ENCODE measurements at places on chromosomes 2 and 18.

GRCh38 chr2:234768608-234769196 is 183.1 kb upstream of the SH3BP4 start:
- DNase-seq: no peak

- DNase-seq: no peak
Observed at GRCh38 chr2:100046961-100047947, 95.1 kb downstream of the AFF3 start.

DNA sequence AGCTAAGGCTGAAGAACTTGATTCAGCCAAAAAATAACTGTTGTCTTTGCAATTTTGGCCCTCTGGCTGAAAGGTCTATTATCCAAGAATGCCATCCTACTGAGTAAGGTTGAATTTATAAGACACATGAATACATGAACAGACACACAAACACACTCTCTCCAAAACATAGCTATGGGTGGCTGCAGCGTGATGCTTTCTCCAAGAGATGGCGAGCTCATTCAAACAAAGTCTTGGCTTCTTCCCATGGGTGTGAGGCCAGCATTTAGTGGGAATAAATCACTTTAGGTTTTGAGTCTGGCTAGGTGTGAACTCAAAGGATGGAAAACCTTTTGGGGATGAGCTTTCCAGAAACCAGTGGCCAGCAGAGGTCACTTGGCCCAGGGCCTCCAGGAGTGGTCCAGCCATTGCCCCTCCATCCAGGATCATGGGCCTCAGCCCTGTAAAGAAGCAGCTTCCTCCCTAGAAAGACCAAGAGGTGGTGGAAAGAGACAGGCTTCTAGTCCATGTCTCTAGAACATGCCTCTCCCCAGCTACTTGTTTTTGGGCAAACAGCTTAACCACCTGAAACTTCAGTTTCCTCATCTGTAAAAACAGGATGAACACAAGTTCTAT is 11.0 kb upstream of the OSR1 start:
- no peak for DNase-seq

GRCh38 chr18:25314838-25315190 is 37.2 kb downstream of the ZNF521 start:
- DNase-seq: no peak

GRCh38 chr2:12781329-12781728 is 64.6 kb downstream of the TRIB2 start:
- DNase-seq: no peak

GRCh38 chr18:78006774-78007260 is 757.2 kb downstream of the GALR1 start:
- DNase-seq: no peak

GRCh38 chr18:38450876-38451275 is 885.3 kb upstream of the CELF4 start:
- no peak for DNase-seq

- DNase-seq: no peak
Observed at GRCh38 chr2:62264186-62264585, 68.3 kb downstream of the B3GNT2 start.

DNA sequence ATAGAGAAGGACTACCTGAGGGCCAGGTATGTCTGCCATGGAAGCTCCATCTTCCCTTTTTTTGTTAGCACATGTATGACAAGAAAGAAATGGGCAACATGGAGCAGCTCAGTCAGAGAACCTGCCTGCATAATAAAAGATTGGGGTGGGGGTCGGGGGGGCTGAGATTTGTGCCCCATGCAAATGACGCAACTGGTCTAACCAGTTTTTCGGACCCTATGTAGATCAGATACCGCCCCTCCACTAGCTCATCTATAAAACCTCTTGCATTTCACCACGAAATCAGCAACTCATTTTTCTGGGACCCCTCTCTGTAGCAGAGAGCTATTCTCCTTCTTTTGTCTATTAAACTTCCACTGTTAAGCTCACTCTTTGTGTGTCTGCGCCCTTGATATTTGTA is 657.2 kb downstream of the ERBB4 start:
- DNase-seq: no peak

GRCh38 chr2:79580175-79580574 is 67.3 kb downstream of the CTNNA2 start:
- DNase-seq: no peak

- DNase-seq: no peak
Observed at GRCh38 chr2:240817496-240818292, 2.3 kb downstream of the KIF1A start.

- DNase-seq: no peak
Observed at GRCh38 chr2:73406996-73407395, 21.4 kb downstream of the ALMS1 start.

DNA sequence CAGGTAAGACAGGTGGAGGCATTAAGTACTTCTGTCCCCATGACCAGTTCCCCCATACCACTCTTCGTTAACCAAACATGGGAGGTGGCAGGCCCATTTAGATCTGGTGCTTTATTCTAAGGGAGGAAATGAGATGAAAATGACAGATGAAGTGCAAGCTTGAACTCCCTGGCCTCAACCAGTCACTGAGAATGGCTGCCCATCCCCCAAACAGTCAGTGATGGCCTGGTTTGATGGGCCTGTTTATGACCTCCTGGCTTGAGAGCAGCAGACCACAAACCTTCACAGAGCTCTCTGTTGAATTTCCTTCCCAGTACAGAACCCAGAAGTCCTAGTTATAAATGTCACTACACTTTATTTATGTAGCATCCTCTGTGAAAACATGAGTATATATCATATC is 31.1 kb downstream of the EPAS1 start:
- no peak for DNase-seq

DNA sequence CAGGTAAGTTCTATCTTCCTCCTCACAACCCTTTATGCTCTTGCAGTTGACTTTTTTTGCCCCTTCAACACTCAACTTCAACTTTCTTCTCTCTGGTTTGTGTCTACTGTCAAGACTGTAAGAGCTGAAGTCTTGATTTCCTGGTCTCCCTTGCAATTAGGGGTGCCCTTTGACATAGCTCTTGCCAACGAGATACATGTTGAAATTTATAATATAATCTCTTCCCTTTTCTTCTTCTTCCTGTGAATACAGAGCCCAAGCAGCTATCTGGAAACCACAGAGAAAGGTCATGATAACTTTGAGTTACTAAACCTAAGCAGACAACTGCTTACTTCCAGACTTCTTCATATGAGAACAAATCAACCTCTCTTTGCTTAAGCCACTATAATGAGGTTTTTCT is 163.5 kb downstream of the MC4R start:
- no peak for DNase-seq

GRCh38 chr2:240672701-240673190 is 9.9 kb downstream of the AQP12B start:
- DNase-seq: no peak

DNA sequence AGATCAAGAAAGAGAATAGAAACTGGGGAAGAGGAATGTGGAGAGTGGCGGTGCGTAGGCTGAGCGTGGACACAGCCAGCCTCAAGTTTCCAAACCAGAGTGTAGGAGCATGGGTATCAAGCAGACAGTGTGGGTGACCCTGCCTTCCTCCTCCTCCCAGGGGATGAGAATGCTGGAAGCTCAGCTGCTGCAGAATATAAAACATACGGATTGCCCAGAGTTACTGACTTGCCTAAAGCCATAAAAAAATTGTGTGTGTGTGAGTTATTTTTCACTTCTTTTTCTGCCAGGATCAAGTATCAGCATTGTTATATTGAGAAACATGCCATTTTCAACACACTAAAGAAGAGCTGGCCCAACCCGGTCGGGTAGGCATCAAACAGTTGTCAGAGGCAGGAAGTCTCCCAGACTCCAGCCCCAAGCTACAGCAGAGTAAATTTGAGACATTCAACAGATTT is 333.3 kb upstream of the ACVR2A start:
- DNase-seq: no peak

DNA sequence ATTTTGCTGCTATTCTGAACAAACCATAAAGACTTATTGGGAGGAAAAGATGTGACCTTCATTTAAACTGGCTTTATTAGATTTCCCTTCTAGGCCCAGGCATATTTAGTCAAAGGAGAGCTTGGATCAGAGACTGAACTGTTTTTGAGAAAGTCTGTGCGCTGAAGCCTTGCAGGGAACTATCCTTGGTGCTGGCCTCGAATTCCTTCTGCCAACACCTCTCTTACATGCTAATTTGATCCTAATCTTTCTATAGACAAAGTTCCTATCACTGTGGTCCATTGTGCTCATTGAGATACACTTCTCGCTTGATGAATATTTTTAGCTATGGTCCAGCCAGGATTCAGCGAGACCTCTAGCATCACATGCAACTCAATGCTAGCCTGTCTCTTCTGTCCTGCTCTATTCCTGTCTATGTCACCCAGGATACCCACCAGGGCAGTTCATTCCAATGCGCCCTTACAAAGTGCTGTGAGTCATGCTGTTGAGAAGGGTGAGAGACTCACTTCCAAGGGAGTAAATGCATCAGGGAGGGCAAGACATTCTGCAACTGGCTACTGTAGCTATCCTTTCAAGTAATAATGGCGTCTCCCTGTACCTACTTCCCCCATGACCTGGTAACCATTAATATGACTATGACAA is 356.7 kb upstream of the LYPD1 start:
- DNase-seq: no peak

DNA sequence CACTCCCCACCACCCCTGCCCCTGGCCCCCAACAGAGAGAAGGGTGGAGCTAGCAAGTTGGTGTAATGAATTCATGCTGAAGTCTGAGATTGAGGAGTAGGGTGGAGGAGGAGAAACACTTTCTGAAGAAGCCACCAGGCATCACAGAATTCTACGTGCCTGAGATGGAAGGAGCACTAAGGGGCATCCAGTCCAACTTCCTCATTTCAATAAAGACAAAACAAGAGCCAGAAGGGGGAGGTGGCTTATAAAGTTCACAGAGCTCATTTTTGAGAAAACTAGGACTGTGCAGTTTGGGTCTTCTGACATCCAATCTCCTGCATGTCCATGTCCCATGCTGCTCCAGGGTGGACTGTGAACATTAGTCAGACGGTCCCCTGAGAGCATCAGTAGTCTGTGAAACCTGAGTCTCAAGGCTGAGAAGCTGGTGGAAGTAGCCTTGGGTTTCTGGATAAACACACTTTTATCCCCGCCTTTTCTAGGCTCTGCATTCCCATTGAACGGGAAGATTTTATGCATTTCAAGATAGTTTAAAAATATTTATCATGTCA is 77.7 kb downstream of the TRIM43 start:
- DNase-seq: no peak

GRCh38 chr2:201139836-201140604 is 24.1 kb downstream of the CFLAR start:
- no peak for DNase-seq

- no peak for DNase-seq
Observed at GRCh38 chr2:213034585-213034984, 116.8 kb downstream of the IKZF2 start.

DNA sequence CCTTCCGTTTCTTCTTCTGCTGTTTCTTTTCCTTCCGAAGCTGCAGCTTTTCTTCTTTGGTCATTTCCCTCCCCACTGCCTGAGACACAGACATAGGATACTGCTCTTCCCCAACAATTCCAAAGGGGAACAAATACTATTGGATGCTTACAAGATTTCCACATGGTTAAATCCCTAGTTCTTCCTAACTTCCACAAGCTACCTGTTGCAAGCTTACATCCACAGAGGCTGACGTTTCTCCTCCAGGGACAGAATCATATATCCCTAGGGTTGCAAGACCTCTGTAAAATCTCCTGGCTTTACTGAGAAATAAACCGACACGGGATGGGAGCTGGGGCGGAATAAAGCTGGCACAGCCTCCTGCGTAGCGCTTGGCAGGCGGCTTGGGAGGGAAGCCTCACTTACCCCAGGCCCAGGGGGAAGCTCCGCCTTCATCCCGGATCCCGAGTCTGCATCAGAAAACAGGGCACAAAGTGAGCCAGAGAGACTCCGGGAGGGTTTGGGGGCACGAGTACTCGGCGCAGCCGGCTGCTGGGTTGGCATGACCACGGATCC is 590 bp downstream of the EIF2B4 start:
- DNase-seq: peak; percentile 28

DNA sequence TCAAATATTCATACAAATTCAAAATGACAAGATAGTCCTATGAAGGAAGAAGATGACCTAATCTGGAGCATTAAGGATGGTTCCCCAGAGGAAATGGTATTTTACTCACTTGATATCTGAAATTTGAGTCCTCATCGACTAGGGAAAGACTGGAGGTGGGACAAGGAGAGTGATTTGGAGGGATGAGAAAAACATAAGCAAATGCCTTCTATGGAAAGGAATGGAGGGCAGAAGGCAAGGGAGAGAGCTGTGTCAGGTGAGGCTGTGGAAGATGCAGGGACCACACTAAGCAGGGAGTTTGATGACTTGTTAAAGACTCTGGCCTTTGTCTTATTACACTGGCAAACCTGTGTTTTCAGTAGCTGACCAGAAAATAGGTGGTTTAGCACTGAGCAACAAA is 38.4 kb downstream of the CALCRL start:
- no peak for DNase-seq

- DNase-seq: no peak
Observed at GRCh38 chr18:52435301-52435700, 95.3 kb downstream of the DCC start.

GRCh38 chr2:219087848-219088247 is 27.1 kb upstream of the IHH start:
- no peak for DNase-seq

DNA sequence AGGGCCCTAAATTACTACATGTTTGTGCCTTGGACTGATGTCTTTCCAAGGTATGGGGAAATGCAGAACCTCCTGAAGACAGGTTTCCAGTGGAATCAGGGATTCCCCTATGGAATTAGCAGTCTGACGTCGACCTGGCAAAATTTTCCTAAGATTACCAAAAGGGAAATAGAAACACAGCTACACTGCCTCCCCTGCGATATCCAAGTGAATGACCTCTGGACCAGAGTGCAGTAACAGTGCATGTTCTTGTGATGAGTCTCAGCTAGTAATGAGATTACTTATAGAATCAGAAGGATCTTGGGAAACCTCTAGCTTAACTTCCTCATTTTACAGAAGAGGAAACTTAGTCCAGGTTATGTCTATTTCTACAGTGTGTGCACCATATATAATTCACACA is 21.3 kb upstream of the CHST9 start:
- no peak for DNase-seq

DNA sequence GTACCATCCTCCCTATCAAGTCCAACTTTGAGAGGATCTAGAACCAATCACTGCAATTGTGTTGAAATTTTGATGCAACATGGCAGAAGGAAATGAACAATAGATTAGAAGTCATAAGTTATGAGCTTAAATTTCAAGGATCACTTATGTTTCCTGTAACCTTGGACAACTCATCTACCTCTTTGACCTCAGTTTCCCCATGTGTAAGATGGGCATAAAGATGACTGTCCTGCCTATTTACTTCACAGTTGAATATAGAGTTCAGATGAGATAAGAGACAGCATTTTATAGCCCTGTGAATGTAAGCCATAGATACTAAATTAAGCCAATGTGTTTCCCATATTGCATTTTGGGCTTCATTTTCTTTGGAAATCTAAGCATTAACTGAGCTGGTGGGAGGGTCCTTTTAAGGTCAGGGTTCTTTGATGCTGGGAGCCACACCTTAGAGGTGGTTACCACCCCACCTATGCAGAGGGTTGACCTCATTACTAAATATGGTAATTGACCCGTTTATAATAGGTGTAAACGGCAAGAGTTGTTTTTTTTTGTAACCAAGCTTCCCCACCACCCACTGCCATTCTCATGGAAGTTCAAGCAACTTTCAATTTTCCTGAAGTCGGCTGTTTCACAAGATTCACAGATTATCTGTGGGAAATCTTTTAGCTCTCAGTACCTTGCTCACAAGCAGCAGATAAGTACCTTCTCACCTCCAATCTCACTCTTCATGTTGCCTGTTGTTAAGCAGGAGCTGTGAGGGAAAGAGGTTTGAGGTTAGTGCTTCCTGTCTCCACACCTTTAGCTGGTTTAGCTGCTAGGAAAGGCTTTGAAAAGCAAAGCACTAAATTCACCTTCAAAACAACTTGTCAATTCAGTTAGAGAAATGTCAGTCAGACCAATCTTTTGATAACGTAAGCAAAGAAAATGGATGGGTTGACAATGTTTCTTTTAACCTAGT is 13.3 kb downstream of the CD28 start:
- DNase-seq: no peak

All from activated CD8-positive, alpha-beta memory T cell treated with anti-CD3 and anti-CD28 coated beads for 48 hours (primary cell).